ENCODE measurements at places on chromosomes 2 and 18.
A peak's percentile ranks its signal among the peaks of the same experiment; 100 is the strongest.

DNA sequence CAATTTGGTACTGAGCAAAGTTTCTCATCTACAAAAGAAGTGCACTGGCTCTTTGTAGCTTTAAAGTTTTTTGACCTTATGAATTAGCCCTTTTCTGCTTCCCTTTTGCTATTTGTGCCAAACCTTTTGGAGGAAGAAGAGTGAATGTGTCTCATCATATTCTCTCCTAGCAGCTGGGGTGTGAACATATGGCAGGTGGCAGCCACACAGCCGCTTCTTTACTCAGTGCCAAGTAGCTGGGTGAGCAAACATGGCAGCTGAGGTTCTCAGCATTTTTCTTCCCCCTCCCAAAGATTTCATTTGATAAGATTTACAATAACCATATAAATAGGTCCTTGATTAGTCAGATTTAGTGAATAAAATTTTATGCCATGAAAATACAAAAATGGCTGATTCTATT, 46.7 kb upstream of the STK17B start:
- DNase-seq, result peak; percentile 4

- no peak for DNase-seq
These were observed 258.5 kb downstream of the RPIA start for GRCh38 chr2:88950010-88950409.

DNA sequence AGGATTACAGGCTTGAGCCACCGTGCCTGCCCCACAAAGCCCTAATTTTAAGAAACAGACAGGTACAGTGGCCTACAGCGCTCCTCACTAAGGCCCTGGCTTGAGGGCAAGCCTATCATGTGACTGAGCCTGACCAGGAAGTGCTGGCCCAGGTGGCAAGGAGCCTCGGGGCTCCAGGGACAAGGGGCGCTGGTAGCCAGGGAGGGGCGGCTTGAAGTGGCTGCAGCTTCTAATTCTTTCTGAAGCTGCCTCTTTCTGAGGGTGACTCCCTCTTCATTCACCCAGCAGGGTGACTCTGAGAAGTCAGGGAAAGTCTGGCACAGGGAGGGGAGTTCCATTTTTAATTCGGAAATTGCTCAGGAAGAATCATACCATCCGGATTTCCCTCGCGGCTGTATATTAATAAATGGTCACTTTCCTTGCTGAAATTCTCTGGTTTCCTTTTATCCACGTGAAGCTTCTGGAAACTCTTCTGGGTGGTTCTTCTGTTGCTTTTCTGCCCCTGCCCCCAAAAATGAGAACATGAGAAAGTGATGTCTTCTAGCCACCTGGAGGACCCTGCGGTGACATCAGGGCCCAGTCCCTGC, 115.7 kb downstream of the FAM210A start:
- DNase-seq, result no peak

- no peak for DNase-seq
These were observed 31.9 kb downstream of the C1QL2 start for GRCh38 chr2:119126650-119127049.

DNA sequence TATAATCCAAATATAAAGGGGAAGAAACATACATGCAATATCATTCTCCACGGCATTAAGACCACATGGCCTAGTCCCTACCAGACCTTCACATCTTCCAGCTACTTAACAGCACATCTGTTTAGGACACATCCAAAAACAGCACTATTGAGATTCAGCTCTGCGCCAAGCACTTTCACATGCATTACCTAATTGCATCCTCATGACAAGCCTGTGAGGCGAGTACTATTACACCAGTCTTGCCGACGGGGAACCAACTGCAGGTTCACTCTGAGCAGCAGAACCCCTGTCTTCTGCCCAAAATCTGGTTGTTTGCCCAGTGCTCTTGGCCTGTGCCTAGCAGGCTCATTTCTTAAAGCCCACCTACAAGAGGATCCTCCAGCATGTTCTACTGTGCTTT, 66.7 kb downstream of the AAK1 start:
- DNase-seq, result no peak

Data from cerebellum (tissue), 4 donors.